ENCODE measurements at places on chromosomes 2 and 18.

DNA sequence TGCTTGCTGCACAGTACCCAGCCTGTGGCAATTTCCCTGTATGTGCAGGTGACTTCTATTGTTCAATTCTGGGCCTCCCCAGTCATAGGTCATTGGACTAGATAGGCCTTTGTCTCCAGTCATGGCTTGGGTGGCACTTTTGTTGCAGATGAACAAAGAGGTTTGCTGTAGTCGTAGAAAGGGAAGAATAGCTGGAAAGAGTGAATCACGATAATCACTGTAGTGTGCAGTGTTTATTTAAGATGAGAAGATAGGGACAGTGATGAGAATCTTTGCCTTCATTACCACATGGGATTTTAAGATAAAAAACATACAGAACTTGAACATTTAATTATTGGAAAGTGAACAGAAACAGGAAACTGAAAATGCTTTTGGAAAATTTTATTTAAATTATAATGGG is 156.1 kb upstream of the CYRIA start:
- DNase-seq = no peak

GRCh38 chr18:31101183-31102024 is 817 bp downstream of the DSC2 start:
- no peak for DNase-seq

GRCh38 chr2:9313443-9313842 is 106.8 kb downstream of the ASAP2 start:
- DNase-seq = no peak

GRCh38 chr2:204115137-204116056 is 178.8 kb downstream of the ICOS start:
- DNase-seq = no peak

DNA sequence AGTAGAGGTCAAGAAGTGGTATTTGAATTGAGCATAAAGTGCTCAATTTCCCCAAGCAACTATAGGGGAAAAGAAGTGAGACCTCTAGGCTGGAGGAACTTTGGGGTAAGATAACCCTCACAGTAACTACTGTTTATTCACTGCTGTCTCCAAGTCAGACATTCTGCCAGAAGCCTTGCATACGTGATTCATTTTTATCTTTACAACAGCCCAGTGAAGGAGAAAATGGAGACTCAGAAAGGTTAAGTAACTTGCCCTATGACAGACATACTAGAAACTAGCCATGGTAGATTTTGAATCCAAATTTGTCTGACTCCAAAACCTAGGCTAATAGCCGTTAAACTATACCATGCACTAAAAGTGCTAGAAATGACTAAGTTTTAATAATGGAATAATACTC is 28.4 kb downstream of the DNAJC10 start:
- DNase-seq = no peak

GRCh38 chr2:201656102-201656501 is 12.8 kb upstream of the TMEM237 start:
- peak; percentile 57 for DNase-seq

DNA sequence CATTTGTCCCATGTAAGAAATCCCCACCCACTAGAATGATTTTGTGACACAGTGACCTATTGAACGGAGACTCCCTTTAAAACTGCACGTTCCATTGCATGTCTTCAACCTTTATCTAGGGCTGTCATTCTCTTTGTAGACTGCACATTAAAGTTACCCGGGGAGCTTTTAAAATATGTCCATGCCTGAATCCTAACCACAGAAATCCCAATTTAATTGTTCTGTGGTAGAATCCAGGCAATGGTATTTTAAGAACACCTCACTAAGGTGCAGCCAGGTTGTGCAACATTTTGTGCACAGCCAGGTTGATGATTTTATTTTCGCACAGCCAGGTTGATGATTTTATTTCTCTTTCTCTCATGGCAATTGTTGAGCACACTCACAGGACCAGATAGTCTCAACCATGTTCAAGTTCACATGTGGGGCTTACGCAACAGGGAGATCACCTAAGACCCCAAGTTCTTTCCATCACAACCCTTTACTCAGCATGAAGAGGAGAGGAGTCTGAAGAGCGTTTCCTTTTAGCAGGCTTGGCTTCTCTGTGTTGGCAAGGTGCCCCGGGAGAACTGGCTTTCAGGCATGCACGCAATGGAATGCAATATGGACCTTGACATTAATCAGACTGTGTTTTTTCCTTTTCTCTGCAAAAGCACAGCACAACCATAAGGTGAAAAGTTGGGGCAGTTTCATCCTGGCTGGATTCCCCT is 467.3 kb upstream of the ETAA1 start:
- DNase-seq = no peak

GRCh38 chr2:11998626-11999378 is 252.4 kb downstream of the LPIN1 start:
- no peak for DNase-seq

DNA sequence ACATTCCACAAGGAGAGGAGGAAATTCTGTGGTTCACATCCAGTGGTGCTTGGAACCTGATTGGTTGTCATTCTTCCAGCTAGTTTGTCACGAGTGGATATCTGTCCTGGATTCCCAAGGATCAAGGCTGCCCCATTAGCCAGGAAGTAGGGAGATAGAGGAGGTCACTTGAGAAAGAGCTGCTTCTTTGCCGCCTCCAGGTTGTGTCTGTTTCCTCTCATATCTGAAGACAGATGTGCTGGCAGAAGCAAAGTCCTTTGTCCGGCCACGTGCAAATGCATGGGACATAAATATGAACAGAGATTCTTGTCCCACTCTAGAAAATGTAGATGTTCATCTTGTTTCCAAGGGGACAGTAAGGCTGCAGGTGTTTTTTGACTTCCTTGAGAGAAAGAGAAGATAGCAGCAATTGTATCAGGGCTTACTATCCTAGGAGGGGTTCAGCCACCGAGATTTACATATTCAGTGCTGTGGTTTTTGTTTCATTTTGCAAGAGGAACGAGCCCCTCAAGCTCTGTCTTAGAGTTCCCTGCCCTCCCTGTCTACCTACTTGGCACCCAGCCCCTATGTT is 174.4 kb downstream of the RPIA start:
- no peak for DNase-seq

GRCh38 chr2:106270471-106270891 is 76.4 kb upstream of the UXS1 start:
- DNase-seq = no peak

DNA sequence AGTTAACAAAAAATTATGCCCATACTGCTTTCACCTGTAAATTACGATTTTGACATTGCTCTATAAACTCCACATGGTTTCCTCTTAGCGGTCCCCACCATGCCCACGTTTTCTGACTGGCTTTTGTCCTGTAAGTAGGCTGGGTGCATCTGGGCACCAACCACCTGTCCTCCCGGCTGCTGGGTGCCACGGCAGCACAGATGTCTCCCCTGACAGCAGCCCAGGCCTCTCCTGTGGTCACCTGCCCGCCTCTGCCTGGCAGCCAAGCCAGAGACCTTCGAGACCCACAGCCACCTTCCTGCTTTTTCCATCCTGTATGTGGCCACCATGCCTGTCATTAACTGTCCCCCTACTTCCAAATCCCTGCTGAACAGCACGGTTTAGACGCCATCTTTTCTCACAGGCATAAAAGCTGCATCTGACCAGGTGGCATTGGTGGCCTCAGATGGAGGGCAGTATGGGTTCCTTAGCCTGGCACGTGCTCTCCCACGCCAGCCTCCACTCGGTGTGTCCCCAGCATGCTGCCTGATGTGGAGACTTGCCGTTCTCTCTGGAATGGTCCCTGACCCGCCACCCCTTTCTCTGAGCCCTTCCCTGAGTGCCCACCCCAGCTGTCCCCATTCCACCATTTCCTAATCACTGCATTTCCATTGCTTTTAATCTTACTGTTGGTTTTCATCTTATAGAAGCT is 18.9 kb downstream of the SNORC start:
- DNase-seq = no peak

DNA sequence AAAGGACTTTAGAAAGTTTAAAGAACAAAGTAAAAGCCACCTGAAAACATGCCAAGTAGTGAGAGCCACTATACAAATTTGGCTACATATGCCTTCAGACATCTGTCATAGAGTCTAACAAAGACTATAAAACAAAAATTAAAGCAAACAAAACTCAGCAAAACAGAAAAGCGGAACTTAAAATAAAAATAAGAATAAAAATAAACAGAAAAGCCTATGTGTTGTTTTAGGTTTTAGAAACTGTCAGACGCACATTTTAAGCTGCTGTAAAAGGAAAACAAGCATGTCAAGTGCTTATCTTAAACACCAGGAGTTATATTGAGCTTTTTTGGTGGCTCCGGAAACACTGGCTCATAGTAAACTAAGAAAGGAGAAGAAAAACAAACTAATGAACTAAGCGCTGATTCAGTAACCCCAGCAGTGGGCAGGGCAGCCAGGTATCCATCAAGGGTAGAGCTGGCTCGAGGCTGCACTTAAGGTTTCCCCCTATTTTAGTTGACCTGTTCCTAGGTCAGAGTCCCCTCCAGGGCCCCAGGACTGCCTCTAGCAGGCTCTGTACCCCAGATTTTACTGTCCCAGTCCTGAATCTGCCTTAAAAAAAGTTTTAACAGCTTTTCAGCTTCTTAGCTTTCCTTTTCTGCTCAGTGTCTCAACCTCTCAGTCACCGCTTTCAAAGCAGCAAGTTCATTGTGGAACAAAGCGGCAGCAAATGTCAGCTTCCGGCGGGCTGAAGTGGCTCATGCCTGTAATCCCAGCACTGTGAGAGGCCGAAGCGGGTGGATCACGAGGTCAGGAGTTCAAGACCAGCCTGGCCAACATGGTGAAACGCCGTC is 15.4 kb upstream of the RMC1 start:
- no peak for DNase-seq

DNA sequence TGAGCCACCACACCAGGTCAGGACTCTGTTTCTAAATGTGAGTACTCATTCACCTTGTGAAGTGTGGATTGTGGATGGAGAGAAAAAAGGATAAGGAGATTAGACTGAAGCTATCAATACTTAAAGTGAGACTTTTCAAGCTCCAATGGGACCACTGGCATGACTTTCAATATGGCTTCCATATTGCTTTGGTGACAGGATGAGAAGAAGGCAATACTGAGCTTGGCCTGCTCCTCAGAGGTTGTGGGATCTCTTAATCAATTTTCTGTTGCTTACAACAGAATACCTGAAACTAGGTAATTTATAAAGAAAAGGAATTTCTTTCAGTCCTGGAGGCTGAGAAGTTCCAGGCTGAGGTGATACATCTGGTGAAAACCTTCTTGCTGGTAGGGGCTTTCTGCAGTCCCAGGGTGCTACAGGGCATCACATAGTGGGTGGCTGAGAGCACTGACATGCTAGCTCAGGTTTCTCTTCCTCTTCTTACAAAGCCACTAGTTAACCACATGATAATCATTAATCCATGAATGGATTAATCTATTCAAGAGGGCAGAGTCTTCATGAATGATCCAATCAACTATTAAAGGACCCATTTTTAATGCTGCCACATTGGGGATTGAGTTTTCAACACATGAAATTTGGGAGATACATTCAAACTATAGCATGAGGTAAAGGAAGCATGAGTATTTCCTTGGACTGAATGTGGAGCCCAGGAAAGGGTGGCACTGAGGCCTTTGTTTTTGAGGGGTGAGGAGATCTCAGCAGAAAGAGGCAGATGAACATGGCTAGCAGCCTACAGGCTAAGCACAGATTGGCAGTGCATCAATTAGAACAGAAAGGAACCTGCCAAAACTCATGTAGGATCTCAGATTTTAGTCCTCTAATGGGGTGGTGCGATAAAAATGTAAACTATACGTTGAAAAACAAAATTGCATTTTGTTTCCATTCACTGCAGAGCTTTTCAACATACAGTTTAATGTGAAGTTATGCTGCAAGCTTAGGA is 274.5 kb downstream of the PIK3C3 start:
- no peak for DNase-seq

DNA sequence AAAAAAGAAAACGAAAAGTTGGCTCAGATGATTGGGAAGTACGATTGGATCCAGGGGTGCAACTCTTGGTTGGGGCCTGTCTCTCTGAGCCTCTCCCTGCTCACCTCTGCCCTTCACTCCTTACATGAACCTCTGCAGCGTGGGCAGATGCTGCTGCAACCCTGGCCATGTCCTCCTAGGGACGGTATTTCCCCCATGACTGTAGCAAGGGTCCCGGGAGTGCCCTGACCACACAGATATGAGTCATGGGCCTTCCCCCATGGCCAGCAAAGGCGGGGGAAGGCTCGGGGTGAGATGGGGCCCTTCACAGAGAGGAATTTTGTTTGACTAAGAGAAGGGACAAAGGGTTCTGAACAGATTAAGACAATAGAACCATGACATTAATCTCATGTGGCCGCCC is 129.0 kb downstream of the NCK2 start:
- DNase-seq = no peak

Data from central memory CD8-positive, alpha-beta T cell (primary cell).